ENCODE measurements at places on chromosomes 13 and 19.
A peak's percentile ranks its signal among the peaks of the same experiment; 100 is the strongest.

DNA sequence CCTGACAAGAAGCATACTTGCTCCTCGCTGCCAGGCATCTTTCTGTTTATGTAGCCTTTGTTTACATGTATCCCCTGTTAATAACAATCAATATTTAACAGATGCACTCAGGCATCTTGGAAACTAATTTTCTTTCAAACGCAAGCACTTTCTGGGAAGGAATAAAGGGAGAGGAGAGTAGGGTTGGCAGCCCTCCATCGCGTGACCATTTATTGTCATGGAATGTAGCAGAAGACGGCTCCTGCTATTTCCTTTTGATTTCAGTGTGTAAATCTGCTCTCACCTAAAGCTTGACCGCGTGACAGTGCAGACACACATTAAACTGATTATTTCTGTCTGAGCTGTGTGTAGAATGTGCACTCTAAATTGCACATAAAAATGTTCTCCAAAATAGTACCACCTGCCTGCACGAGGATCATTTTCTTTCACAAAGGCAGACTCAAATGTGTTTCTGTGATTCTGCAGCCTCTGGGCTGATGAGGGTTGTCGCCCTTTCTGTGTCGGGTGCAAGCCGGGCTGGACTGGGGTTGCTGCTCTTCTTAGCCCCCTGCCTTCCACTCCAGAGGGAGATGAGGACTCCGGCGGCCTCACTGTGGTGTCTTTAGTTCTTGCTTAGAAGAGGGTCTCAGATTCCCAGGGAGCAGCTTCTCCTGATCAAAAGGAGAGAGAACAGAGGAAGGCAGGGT is 223.5 kb upstream of the MAB21L1 start:
- no peaks in the 10 kb centered on the region for H3K27me3 ChIP-seq
- peaks cover 18% of the 10 kb centered on the region for H3K4me1 ChIP-seq
- H3K27ac ChIP-seq = peak overlapping the region; percentile 64
- no peaks in the 10 kb centered on the region for H3K36me3 ChIP-seq
- peak overlapping the region; percentile 4 for H3K4me3 ChIP-seq
- no peak for DNase-seq

GRCh38 chr13:20773194-20774080 is at the start of gene EEF1AKMT1:
Gene EEF1AKMT1, minus strand, starts transcription at chr13:20773961. Its CDS starts 16,363 bp downstream, at chr13:20757598.
- no peaks in the 10 kb centered on the region for H3K27me3 ChIP-seq
- peaks cover 9% of the 10 kb centered on the region for H3K4me1 ChIP-seq

- no peak overlapping the region for H3K4me3 ChIP-seq
- no peak overlapping the region for H3K27ac ChIP-seq
- H3K36me3 ChIP-seq = no peaks in the 10 kb centered on the region
- DNase-seq = no peak
- no peaks in the 10 kb centered on the region for H3K4me1 ChIP-seq
Measured at GRCh38 chr13:75705395-75705794, 69.3 kb downstream of the LMO7 start.

DNA sequence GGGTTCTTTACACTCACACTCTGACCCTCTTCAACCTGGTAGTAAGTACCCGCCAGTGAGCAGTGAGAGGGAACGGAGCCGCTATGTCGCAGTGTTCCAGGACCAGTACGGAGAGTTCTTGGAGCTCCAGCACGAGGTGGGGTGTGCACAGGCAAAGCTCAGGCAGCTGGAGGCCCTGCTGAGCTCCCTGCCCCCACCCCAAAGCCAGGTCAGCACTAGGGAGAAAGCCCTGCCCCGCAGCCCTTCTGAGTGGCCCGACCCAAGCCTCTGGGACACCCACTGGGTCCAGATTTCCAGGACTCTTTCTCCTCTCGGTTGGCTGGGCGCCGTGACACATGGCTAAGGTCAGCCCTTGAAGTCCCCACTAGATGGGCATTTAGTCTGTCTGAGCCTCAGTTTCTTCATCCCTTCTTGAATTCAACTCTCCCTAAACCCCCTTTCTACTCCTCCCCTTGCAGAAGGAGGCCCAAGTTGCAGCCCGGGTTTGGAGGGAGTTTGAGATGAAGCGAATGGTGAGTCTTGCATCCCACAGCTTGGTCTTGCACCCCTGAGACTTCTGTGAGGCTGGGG is 1.9 kb downstream of the OCEL1 start:
- no peak overlapping the region for H3K4me3 ChIP-seq
- H3K36me3 ChIP-seq = peaks cover 18% of the 10 kb centered on the region
- DNase-seq = no peak
- H3K27ac ChIP-seq = no peak overlapping the region

DNA sequence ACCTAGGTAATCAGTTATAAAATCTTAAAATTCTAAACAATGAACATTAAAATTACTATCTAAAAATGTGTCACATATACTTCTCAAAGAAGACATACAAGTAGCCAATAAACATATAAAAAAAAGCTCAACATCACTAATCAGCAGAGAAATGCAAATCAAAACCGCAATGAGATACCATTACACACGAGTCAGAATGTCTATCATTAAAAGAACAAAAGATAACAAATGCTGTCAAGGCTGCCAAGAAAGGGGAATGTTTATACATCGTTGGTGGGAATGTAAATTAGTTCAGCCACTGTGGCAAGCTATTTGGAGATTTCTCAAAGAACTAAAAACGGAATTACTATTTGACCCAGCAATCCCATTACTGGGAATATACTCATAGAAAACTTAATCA is 310.3 kb upstream of the EDNRB start:
- H3K27me3 ChIP-seq = no peaks in the 10 kb centered on the region
- H3K4me3 ChIP-seq = no peak overlapping the region
- DNase-seq = no peak
- H3K4me1 ChIP-seq = no peaks in the 10 kb centered on the region
- H3K27ac ChIP-seq = no peak overlapping the region
- no peaks in the 10 kb centered on the region for H3K36me3 ChIP-seq

- no peaks in the 10 kb centered on the region for H3K27me3 ChIP-seq
- no peak overlapping the region for H3K27ac ChIP-seq
- no peak overlapping the region for H3K4me3 ChIP-seq
- no peak for DNase-seq
- H3K4me1 ChIP-seq = no peaks in the 10 kb centered on the region
- H3K36me3 ChIP-seq = peaks cover 72% of the 10 kb centered on the region
Measured at GRCh38 chr13:113238536-113238935, 29.1 kb downstream of the CUL4A start.

DNA sequence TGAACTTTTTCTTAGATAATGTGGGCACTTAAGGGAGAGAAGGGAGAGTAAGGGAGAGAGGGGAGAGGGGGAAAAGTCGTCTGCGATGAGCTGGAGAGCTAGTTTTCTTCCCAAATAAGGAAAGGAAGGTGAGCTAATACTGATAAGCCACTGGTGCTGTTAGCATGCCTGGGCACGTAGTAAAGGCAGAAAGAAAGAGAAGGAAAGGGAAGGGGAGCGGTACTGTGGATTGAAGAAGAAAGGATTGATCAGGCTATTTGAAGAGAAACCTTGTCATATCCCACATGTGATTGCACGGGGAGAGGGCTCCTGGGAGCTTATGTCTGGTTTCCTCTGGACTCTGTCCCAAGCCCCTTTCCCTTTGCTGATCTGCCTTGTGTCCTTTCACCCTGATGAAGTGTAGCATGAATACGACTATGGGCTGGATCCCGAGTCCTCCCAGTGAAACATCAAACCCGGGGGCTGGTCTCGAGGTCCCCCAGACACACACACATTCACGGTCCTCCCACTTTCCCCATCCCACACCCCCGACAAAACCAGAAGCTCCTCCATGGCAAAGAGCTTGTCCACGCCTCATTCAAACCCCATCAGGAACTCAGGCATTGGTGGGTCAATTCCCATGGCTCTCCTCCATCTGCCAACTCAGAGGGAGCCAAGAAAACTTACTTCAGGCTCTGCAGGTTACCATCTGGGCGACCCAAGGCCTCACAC is 30.6 kb downstream of the NLRP13 start:
- no peak overlapping the region for H3K27ac ChIP-seq
- H3K27me3 ChIP-seq = peaks cover 12% of the 10 kb centered on the region
- H3K4me3 ChIP-seq = no peak overlapping the region
- DNase-seq = no peak
- no peaks in the 10 kb centered on the region for H3K36me3 ChIP-seq

- H3K27ac ChIP-seq = no peak overlapping the region
- peaks cover 8% of the 10 kb centered on the region for H3K36me3 ChIP-seq
- H3K4me3 ChIP-seq = no peak overlapping the region
- H3K27me3 ChIP-seq = no peaks in the 10 kb centered on the region
Measured at GRCh38 chr19:38891771-38892170, 7.6 kb downstream of the SIRT2 start.

All from SK-N-SH (cell line).